ENCODE measurements at places on chromosomes 7 and 10.

DNA sequence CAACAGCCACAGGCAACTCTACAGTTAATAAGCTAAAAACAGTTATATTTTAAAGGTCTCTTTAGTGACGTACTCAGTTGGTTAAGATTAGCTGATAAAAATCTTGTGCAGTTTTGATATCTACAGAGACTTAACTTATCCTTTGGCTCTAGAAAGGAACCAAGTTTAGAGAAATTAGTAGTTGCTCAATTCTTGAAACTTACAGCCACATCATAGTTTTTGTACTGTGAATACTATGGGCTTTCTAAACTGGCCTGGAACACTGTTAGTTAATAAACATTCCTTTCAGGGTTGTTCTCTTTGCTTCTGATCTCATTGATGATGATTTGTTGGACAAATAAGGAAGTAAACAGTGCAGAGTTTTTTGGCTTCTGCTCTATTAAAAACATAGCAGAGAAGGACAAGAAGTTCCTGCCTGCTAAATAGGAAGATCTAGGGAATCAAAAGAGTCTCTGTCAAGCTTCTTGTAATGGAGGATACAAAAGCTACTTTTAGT, 73.1 kb downstream of the MKLN1 start:
- DNase-seq, result peak; percentile 5

DNA sequence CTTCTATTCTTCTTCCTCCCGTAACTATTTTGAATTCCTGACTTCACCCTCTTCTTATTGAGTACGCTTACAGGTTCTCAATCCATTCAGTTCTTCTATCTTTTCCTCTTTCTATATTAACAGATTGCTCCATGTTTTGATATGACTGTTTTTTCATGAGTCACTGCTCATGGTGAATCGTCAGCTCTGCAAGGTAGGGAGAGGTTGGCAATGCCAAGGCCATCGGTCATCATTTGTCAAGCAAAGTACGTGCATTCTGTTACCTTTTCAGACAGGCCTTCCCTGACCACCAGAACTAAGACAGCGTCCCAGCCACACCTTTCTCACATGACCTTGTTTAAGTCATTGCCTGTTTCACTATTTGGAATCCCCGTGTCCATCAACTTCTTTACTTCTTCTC, 1001.9 kb upstream of the SORCS1 start:
- no peak for DNase-seq

- no peak for DNase-seq
Measured at GRCh38 chr7:155286686-155287085, 11.0 kb upstream of the INSIG1 start.

GRCh38 chr10:106278383-106278782, 886.1 kb downstream of the SORCS1 start:
- DNase-seq, result no peak

DNA sequence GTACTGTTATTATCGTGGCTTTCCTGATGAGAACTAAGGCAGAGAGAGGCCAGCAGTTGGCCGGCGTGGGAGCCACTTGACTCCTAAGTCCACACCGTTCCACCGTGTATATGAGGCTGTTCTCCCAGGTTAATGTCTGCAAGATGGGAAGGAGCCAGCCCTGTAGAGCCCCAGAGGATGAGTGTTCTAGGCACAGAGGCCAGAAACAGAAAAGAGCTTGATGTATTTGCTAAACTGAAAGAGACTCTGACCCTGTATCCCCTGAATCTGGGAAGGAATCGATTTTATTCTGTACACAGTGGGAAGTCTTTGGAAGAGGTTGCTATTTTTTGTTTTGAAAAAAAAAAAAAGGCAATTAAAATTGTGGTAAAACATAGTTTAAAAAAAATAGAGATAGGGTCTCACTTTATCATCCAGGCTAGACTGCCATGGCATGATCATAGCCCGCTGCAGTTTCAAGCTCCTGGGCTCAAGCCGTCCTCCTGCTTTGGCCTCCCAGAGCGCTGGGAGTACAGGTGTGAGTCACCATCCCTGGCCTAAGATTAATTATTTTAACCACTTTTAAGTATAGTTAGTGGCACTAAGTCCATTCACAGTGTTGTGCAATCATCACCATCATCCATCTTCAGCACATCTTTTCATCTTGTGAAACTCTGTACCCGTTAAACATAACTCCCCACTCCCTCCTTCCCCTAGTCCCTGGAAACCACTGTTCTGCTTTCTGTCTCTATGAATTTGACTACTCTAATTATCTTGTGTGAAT, 348.8 kb downstream of the SDK1 start:
- DNase-seq, result no peak

- DNase-seq, result peak; percentile 42
Measured at GRCh38 chr7:102927312-102927933, 14.6 kb downstream of the LRRC17 start.

All from GM03348 (cell line).